ENCODE measurements at places on chromosomes 6 and 20.

DNA sequence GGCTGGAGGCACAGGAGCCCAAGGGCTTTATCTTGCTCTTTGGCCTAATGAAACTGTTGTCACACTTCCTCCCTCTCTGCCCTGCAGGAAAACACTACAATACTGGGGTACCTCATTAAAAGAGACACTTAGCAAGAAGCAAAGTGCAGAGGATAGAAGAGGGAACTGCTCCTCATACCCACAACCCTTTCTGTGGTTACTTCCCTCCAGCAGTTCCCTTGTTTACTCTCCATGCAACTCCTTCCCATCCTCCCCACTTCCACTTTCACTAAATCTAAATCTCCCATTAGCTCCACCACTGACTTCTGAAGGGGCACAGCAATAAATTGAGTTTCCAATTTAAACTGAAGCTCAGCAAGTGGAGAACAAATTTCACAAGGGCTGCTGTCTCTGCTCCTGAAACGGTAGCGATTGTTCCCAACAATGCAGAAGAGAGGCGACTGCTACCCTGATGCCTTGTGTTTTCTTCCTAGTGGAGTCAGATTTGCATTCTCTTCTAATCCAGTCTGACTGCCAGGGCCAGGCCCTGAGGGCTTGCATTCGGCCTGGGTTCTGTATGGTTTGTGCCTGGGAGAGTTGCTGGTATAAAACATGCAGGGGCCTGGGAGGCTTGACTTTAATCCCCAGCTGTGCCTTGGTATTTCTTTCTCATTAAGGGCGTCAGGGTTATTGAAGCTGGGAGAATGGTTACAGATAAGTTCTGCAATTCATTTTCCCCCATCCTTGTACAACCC, 454.7 kb downstream of the TFAP2B start:
- DNase-seq, result no peak

DNA sequence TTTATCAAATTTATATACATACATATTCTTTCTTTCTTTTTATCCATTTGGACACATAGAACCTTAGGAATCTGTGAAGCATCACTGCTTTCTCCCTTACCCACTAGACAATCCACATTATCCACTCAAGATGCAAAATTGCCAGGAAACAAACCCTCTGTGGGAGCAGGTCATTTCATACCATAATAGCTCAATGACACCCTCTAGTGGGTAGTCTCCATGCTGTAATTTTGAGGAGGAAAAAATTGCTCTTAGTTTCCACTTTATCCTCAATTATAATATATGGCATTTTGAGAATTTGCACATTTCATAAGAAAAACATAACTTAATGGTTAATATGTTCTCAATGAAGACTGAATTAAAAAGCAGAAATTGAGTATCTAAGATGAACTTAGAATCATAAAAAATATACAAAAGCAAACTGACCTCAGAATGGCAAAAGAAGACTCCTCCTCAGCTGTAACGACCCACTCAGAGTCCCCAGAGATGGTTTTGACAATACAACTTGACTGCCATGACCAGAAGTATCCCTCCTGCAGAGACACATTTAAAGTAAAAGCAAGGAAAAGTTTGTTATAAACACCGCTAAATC, 164.1 kb downstream of the FRK start:
- no peak for DNase-seq

DNA sequence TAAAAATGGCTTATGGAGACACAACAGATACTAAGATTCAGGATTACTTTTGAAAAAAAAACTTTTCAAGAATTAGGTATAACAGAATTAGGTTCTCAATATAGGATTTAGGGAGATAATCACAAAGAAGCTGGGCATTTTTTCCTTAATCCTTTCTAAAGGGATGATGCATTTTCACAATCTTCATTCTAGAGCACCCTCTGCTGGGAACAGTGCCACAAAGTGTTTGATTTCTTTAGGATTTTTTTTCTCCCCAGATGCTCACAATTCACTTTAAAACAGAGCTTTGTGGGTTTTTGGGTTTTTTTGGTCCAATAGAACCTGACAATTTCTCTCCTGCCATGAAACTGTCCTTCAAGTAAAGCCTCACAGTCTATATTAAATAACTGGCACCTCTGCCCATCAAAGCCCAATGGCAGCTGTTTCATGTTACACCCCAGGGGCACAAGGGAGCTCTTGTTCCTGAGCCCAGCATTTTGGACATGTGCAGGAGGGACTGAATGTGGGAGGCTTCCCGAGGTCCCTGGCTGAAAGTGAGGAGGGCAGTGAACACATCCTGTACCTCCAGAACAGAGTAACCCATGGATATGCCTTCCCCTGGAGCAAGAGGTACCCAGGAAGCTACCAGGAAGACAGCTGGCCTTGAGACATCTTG, 39.7 kb downstream of the PREP start:
- DNase-seq, result no peak

- DNase-seq, result no peak
Observed at GRCh38 chr6:68891419-68891818, 256.3 kb downstream of the ADGRB3 start.

DNA sequence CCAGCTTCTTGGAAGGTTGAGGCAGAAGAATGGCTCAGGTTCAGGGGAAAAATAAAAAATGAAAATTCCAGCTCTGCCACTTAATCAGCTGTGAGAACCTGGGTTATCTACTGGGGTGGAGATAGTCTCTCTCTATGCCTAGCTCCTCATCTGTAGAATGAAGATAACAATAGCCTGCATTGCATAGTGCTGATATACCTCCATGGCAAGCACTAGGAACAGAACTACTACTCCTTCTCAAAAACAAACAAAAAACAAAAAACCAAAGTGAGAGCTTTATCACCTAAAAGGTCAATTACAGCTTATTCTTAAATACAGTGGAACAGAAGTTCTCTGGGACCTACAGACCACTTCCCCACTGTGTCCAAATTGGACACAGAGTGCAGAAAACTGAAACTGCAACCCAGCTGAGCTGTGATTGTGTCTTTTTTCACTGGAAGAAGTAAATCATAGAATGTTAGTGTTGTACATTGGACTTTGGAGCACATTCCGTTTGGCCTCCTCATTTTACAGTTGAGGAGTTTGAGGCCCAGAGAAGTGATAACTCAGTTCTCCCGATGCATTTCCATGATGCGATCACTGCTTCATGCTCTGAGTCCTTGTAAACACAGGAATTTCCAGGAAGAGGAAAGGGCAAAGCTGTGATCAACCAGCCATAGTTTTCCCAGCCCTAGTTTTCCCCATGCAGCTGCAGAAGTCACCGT, 23.3 kb downstream of the MTFR2 start:
- no peak for DNase-seq

GRCh38 chr6:110319843-110320242, 38.3 kb downstream of the METTL24 start:
- DNase-seq, result no peak

DNA sequence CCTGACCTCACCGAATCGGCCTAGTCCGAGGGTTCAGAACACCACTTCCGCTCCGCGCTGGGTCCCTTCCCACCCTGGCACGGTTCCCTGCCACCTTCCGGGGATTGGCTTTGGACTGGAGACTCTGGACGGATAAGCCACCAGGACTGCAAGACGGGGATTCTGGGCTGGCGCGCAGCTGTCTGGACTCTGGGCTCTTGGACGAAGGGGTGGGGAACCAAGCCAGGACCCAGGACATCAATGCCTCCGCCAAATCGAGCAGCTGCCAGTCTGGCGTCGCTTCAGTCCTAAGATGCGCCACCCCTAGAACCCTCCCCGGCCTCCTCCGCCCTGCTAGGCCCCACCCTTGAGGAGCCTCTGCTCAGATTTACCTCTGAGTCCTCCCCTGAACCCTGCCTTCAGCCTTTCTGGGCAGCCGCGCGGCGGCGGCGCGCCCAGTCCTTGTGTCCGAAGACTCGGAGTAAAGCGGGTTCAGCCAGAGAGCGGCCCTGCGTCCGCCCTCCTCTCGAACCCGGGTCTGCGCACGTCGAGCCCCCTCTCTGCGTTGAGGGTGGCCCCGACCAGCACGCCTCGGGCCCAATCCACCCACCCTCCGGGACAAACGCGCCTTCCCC, 1.2 kb downstream of the KCNK17 start:
- peak; percentile 51 for DNase-seq

GRCh38 chr20:57117296-57117695, 149.1 kb downstream of the BMP7 start:
- DNase-seq, result no peak

DNA sequence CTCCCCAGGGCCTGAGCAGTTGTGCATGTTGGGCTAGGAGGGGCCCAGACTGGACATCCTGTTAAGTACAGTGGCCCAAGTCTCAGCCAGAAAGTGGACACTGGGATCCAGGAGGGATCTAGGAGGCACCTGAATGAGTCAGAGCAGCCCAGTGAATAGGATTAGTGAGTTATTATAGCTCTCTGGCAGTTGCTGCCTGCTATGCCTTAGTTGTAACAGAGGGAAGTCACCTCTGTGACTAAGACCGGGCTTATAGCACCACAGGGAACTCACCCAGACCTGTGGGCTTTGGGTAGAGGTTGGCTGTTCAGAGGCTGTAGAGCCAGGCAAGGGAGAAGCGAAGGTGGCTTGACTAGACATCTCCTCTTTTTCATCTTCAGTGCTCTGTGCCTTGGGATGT, 39.0 kb upstream of the AAR2 start:
- no peak for DNase-seq

GRCh38 chr20:4150070-4150441, 134.7 kb upstream of the RNF24 start:
- no peak for DNase-seq
